ENCODE measurements at places on chromosomes 11 and 22.

DNA sequence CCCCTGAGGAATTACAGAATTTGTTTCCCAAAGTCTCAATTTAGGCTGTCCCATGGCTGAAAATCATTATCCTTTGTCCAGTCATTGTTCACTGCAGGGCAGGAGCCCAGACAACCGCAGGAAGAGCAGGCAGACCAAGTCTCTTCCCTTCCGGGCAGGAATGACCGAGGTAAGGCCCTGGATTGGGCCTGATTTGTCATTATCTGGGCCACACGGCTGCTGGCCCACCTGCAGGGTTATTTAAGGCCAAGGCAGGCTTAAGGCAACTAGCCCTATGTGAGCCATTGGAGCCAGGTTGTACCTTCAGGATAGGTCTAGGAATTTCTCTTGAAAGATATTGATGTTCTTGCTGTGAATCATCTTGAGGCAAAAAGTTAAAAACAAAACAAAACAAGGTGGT, 9.7 kb upstream of the IL10RA start:
- no peak for DNase-seq

GRCh38 chr11:12179019-12179418, 68.6 kb downstream of the MICAL2 start:
- no peak for DNase-seq

- DNase-seq: no peak
Measured at GRCh38 chr11:133679896-133680295, 147.6 kb upstream of the OPCML start.

GRCh38 chr11:130477586-130478203, 29.2 kb downstream of the ADAMTS15 start:
- DNase-seq: no peak

DNA sequence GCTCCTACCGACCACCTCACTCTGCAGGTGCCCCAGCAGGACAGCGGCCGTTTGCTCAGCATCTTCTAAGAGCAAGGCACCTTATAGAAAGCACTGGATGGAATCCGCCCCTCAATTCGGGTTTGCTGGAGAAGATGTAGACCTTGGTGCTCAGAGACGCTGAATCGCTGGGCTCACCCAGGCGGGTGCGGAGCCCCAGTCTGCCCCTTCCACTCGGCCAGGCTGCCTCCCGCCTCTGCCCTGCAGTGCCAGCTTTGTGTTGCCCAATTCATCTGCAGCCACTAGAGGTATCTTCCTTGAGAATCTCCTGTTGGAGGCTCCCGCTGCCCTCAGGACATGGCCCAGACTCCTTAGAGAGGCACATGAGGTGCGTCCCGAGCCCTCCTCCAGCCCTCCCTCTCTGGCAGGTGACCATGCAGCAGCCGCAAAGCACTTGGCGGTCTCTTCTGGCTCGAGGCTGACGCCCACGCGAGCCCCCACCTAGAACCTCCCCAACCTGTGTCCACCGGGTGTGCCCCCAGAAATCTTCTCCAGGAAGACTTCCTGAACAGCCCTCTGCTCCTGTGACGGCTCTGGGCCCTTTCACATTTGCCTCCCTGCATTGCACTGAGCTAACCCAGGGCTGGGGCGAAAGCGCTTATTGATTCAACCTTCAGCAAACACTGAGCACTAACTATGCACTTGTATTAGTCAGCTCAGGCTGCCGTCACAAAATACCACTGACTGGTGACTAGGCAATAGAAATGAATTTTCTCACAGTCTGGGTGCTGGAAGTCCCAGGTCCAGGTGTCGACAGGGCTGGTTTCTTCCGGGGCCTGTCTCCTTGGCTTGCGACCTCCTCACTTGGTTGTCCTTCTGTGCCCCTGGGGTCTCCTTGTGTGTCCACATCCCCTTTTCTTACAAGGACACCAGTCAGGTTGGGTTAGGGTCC, 117.5 kb downstream of the WNT7B start:
- DNase-seq: peak; percentile 53

- DNase-seq: no peak
Measured at GRCh38 chr22:26665813-26666231, 8.4 kb downstream of the MIAT start.

DNA sequence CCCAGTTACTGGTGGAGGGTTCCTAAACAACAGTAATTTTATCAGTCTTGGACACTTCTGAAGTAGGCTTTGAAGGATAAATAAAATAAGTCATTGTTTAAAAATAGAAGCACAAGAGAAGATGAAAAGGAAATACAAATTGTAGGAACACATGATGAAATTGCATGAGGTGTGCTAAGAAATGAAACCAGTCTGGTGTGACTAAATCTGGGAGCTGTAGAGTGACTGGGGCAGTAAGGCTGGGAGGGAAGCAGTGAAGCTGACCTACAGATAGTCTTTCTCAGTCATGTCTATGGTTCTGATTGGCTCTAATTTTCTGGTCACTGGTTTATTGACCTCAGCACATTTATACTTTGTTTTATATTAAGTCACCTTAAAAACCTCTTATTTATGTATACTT, 139.1 kb downstream of the SLC17A6 start:
- DNase-seq: no peak

DNA sequence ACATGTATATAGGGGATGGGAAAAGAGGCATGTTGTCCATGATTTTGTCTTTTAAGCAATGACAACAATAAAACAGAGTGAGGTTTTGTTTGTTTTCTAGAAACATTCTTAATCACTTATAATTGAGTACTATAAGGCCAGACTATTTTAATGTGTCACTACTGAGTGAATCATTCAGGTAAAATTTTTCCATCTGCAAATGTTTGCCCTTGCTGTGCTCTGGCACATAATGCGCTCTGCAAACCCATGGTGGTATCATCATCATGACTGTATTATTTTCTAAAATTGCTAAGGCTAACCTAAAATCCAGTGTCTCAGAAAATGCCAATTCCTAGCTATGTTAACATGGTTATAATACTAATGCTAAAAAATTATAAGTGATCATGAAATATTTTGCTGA, 261.2 kb downstream of the CADM1 start:
- no peak for DNase-seq

- no peak for DNase-seq
Measured at GRCh38 chr11:47950396-47950795, 30.0 kb upstream of the PTPRJ start.

DNA sequence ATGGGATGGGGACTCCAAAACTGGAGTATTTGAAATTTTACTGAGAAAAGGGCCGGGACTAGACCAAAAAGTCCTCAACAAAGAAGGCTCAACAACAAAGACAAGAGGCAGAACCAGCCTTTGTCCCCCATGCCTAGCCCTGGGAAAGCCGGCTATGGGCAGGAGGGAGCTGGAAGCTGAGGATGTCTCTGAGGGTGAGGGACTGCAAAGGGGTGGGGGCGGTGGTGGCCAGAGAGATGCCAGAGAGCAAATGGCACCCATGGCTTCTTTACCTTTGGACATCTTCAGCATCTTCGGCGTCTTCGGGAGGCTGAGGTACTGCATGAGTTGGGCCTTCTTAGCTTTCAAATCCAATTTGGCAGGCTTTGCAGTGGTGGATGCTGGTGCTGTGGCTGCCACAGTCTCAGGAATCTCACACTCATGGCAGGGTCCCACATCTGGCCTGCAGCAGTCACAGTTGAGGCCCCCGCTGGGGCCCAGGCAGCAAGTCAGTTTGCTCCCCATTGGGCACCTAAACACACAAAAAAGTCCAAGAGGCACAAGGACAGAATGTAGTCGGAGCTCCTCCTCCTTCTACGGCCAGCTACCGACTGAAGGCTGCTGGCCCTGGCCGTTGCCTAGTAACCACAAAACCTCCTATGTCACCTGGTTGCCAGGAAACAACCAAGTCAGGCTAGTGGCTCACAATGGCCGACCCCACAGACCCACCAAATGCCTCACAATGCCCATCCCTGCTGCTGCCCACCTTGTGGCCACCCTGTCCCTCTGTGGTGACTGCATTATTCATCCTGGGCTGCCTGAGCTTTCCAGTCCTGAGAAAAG, at the start of gene C22orf42:
C22orf42 (minus strand) TSS at position 592 of the 822 bp plus-strand sequence; CDS start at position 504, 88 bp downstream.
- DNase-seq: no peak

GRCh38 chr22:42202048-42202447, 68.4 kb downstream of the TCF20 start:
- DNase-seq: no peak

- no peak for DNase-seq
Measured at GRCh38 chr11:17471501-17471900, 5.1 kb downstream of the ABCC8 start.

DNA sequence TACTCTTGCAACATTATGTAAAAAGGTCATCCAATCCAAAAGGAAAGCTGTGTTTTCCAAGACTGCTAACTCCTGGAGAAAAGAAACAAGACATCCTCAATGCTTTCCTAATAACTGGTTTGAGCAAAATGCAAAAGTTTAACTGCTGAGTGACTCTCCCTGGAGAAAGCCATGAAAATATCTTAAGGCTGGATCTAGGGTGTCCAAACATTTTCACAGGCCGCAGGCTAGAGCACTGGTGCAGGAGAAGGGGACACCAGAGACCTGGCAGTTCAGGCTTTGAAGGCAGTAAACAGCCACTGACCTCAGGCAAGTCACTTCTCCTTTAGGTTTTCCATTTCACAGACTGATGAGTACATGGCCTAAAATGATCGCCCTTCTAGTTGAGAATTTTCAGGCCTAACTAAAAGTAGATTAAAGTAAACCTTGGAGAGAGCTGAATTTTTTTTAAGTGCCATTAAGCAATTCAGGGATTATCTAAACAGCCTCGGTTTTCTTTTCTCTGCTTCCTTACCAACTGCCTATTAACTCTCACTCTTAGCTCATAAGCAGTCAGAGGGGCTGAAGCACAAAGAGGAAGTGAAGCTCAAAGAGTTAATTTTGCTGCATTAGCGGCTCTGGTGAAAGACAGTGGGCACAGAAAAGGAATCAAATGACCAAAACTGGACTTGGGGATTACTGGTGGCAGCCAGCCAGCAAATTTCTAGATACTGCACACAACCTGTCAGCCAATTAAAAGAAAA, 2.3 kb downstream of the CHKA start:
- DNase-seq: no peak

GRCh38 chr22:47627556-47628253, 865.3 kb downstream of the TBC1D22A start:
- no peak for DNase-seq

Measured in heart left ventricle (tissue), 16 donors.